ENCODE measurements at places on chromosomes 1 and 21.

DNA sequence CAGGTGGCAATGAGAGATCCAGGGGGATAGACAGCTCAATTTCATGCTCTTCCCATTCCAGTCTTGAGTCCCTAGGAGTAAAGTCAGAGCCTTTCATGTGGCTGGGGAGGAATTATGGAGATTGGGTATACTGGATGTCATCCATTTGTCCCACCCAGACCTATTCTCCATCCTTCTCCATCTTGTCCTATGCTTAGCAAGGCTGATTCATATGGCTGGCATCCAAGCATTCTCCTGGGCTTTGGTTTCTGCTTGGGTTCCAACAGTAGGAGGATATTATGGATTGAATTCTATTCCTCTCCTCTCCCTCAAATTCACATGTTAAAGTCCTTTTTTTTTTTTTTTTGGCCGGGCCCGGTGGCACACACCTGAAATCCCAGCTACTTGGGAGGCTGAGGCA lies 3.8 kb upstream of the CDC20 start:
- no peak for DNase-seq

DNA sequence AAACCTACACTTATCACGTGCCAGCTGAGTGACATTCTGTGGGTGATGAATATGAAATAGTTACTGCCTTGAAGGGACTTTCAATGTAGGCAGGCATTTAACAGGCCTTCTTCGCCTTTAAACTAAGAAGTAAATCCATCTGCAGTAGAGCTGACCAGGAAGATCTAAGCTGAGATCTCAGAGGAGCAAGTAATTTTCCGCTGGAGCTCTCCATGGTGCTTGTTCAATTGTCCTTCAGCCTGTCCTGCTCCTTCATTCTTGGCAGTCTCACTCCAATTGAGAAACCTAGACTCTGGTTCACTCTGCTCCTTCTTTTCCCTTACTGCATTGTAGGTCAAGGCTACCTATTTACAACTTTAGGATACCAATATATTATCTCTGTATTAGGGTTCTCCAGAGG lies 183.5 kb downstream of the HMCN1 start:
- no peak for DNase-seq

GRCh38 chr1:19313961-19314882 lies 2.1 kb downstream of the SLC66A1 start:
- DNase-seq: no peak

DNA sequence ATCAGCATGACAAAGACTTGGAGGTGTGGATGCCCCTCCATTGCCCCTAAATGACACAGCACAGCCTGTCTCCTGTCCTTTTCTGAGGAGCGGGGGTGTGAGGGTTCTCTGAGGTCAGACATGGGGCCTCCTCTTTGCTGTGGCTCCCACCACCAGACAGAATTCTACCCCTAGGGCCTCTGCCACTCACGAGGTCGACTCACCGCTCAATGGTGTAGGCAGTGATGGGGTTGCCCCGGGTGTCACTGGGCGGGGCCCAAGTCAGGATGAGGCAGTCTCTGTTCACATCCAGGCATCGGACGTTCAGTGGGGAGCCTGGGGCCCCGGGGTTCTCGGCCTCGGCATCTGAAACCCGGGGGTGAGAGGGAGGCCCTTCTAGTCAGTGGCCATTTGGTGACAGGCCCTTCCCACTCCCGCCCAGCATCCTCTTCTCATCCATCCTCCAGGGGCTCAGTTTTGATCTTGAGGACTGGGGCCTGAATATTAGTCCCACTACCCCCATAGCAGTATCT lies 19.9 kb downstream of the MYOM3 start:
- no peak for DNase-seq

- DNase-seq: no peak
Measured at GRCh38 chr1:79190074-79190473, 183.5 kb upstream of the ADGRL4 start.

DNA sequence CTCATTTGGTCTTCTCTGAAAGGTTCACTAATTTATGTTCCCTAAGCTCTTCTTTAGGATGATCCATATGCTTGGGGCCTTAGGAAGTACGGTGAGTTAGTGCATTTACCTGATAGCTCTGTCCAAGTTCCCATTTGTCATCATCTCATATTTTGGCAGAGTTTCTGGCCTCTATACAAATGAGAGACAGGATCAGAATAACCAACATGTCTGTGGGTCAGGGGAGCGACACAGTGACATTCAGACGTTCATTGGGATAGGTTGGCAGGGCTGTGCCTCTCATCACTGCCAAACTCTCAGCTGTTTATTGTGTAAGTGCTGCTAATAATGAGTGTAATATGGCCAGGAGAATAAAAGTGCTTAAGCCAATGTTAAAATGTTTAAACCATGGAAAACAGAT lies 561.1 kb upstream of the ZRANB2 start:
- DNase-seq: no peak

DNA sequence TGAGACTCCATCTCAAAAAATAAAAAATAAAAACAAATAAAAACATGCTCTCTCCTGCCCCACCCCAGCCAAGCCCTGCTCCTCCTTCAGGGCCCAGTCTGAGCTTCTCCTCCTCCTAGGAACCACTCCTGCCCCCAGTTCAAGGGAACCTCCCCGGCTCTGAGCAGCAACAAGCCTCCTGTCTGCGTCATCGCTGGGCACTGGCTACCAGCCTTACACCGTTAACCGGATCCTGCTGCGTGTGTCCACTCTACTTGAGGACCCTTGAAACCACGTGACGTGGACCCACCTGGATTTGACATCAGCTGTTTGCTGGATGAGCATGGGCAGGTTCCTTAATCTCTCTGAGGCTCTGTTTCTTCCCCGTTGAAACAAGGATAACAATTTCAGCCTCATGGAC lies 1.6 kb upstream of the TAS1R2 start:
- DNase-seq: no peak
